ENCODE measurements at places on chromosomes 5 and 9.
A peak's percentile ranks its signal among the peaks of the same experiment; 100 is the strongest.

DNA sequence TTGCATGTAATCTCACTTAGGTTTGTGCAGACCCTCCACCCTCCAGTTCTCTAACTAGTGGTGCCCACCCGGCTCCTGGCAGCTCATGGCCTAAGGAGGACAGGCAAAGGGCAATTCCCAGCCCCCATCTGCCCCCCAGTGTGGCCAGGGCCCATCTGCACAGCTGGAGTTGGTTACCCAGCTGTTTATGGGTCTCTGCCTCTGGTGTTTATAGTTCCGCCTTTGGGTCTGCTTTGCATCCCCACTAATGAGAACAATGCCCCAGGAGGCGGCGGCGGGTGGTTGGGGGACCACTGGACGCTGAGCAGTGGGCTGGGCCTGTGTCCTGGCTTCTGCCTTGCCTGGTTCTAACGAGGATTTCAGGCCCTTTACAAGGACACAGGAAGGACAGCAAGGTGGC is 62.4 kb downstream of the NDST1 start:
- no peak overlapping the region for H3K27ac ChIP-seq
- H3K27me3 ChIP-seq = no peaks in the 10 kb centered on the region
- H3K4me1 ChIP-seq = no peaks in the 10 kb centered on the region
- no peak for DNase-seq

GRCh38 chr5:10586555-10586954 is 22.7 kb downstream of the ANKRD33B start:
- peaks cover 20% of the 10 kb centered on the region for H3K36me3 ChIP-seq
- no peak for DNase-seq
- H3K4me1 ChIP-seq = peaks cover 64% of the 10 kb centered on the region
- H3K4me3 ChIP-seq = no peak overlapping the region
- H3K27me3 ChIP-seq = peaks cover 13% of the 10 kb centered on the region

DNA sequence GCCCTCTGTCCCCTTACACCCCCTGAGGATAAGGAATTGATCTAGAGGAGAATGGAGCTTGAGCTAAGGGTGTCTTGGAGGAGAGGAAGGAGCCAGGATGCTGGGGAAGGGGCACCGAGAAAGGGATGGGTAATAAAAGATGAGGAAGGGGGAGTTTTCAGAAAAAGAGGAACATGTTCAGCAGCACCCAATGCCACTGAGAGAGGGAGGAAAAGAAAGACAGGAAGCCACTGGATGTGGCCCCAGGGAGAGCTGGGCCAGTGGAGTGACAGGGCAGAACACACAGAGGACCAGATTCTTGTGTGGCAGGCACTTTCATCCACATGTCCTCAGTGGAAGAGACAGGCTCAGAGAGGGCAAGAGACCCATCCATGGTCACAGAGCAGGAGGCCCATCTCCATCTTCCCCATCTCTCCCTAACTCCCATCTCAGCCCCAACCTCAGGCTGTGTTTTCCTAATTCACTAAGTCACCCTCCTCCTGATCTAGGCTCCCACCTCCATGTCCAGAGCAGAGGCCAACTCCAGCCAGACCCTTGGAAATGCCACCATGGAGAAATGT is 7.2 kb downstream of the PFN3 start:
- H3K4me3 ChIP-seq = no peak overlapping the region
- H3K4me1 ChIP-seq = peaks cover 33% of the 10 kb centered on the region

DNA sequence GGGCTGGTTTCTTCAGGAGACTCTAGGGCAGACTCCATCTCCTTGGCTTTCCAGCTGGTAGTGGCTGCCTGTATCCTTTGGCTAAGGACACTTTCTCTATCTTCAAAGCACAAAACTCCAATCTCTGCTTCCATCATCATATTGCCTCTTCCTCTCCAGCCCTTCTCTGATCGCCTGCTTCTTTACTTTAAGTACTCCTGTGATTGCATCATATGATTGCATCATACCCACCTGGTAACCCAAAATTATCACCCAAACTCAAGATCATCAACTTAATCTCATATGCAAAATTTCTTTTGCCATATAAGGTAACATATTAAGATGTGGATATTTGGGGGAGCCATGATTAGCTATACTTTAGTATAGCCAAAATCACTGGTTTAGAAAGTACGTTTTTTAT is 1092.6 kb upstream of the CDH6 start:
- H3K36me3 ChIP-seq = no peaks in the 10 kb centered on the region
- no peaks in the 10 kb centered on the region for H3K27me3 ChIP-seq
- no peak overlapping the region for H3K27ac ChIP-seq
- DNase-seq = no peak
- no peak overlapping the region for H3K4me3 ChIP-seq

DNA sequence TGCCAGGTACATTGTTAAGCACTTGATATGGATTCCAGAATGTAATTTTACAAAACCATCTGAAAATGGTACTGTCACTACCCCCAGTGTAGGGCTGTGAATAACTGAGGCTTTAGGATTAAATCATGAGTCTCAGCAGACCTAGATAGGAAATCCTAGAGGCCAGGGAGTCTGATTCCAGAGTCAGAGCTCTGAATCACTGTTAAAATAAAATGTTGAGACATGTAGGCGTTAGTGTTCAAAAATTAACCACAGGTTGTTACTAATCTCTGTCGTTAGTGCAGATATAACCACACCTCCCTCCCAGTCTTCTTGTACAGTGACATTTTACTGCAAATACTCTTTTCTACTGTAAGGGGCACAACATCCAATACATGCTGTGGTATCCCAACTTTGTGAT is 1828.8 kb downstream of the MAT2B start:
- DNase-seq = no peak
- no peak overlapping the region for H3K4me3 ChIP-seq
- no peaks in the 10 kb centered on the region for H3K27me3 ChIP-seq
- H3K27ac ChIP-seq = no peak overlapping the region

DNA sequence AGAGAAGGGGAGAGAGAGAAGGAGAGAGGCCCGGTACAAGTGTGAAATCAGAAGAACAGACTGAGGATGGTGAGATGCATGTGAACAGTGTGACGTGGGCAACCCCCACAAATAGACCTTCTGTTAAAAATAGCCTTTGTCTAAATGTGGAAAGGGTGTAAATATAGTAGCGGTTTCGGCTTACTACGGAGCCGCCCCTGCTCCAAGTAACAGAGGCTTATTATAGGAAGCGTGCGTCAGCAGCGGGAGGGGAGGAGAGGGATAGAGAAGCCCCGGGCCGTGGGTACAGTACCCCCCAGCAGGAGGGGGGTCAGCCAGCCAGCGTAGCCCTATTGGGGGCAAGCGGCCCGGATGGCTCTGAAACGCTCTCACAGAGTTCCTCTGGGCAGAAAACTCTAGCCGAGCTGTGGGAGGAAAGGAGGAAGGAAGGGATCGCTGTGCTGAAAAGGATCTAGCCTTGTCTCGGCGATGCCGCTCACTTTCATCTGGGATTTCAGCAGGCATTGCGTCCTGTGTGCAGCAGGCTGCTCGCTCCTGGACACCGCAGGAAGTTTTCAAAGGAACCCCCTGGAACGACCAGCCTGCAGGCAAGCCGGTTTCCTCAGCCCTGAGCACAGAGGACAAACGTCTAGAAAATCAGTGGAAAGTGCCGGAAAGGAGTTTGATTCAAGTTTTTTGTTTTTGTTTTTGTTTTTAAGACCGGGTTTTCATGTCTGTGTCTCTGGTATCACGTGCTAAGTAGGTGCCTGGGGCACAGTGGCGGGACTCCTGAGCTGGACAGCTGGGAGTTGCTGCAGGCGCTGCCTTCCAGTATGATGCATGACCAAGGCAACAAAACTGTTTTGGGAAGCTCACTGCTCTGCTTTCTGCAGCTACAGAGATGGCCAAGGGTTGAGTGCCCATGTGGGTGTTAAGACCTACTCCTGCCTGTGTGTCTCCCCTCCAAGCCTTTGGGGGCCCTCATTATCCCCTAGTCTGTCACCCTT is 146.6 kb downstream of the SEC61B start:
- peak overlapping the region; percentile 50 for H3K4me3 ChIP-seq
- no peaks in the 10 kb centered on the region for H3K36me3 ChIP-seq
- DNase-seq = peak; percentile 16

GRCh38 chr5:151570058-151570457 is 21.1 kb downstream of the FAT2 start:
- H3K4me3 ChIP-seq = no peak overlapping the region
- peaks cover 12% of the 10 kb centered on the region for H3K4me1 ChIP-seq
- no peak for DNase-seq
- H3K27ac ChIP-seq = no peak overlapping the region

GRCh38 chr5:142475102-142475513 is 150.3 kb upstream of the SPRY4 start:
- H3K36me3 ChIP-seq = no peaks in the 10 kb centered on the region
- no peak overlapping the region for H3K27ac ChIP-seq
- no peak for DNase-seq
- H3K27me3 ChIP-seq = no peaks in the 10 kb centered on the region
- H3K4me3 ChIP-seq = no peak overlapping the region

GRCh38 chr5:84287951-84288350 is 96.7 kb downstream of the EDIL3 start:
- H3K27me3 ChIP-seq = no peaks in the 10 kb centered on the region
- no peak overlapping the region for H3K4me3 ChIP-seq
- no peaks in the 10 kb centered on the region for H3K36me3 ChIP-seq
- peaks cover 5% of the 10 kb centered on the region for H3K4me1 ChIP-seq
- no peak for DNase-seq
- H3K27ac ChIP-seq = no peak overlapping the region

- no peak overlapping the region for H3K27ac ChIP-seq
- H3K36me3 ChIP-seq = no peaks in the 10 kb centered on the region
- peaks cover 20% of the 10 kb centered on the region for H3K27me3 ChIP-seq
These were observed 21.5 kb upstream of the DOCK2 start for GRCh38 chr5:169615561-169615960.

GRCh38 chr9:129011761-129012181 is 16.4 kb downstream of the SH3GLB2 start:
- no peak for DNase-seq
- no peak overlapping the region for H3K27ac ChIP-seq
- peaks cover 6% of the 10 kb centered on the region for H3K36me3 ChIP-seq
- H3K4me3 ChIP-seq = no peak overlapping the region
- H3K4me1 ChIP-seq = no peaks in the 10 kb centered on the region
- no peaks in the 10 kb centered on the region for H3K27me3 ChIP-seq

GRCh38 chr5:145544401-145544800 is 290.7 kb downstream of the PRELID2 start:
- H3K36me3 ChIP-seq = no peaks in the 10 kb centered on the region
- H3K4me1 ChIP-seq = no peaks in the 10 kb centered on the region

GRCh38 chr9:74503666-74504065 is 6.5 kb downstream of the RORB start:
- no peak for DNase-seq
- peaks cover 28% of the 10 kb centered on the region for H3K27me3 ChIP-seq
- no peak overlapping the region for H3K27ac ChIP-seq
- no peak overlapping the region for H3K4me3 ChIP-seq
- peaks cover 13% of the 10 kb centered on the region for H3K4me1 ChIP-seq
